Smooth muscle cell of the brain vasculature (primary cell): ENCODE measurements at places on chromosomes 1 and 21.

DNA sequence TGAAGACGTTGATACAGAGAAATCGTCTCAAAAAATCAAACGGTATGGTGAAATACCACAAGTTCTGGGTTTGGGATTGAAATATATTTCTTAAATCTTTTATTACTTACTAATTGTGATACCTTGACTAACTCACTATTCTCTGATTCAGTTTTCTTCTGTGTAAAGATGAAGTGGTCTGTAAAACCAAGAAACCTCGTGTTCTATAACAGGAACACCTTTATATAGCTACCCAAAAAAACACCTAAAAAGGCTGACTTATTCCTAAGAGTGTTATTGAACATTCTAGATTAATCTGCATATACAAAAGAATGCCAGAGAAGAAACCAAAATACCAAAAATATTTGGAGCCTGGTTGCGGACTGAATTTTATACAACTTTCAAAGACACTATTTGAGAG, 721 bp downstream of the LRRIQ3 start:
- no peak for DNase-seq

GRCh38 chr1:69592341-69592740, 24.6 kb downstream of the LRRC7 start:
- DNase-seq, result no peak

- DNase-seq, result no peak
These were observed 6.8 kb upstream of the CDC42 start for GRCh38 chr1:22045604-22046228.

- no peak for DNase-seq
These were observed 28.9 kb upstream of the LAPTM5 start for GRCh38 chr1:30786264-30786991.

DNA sequence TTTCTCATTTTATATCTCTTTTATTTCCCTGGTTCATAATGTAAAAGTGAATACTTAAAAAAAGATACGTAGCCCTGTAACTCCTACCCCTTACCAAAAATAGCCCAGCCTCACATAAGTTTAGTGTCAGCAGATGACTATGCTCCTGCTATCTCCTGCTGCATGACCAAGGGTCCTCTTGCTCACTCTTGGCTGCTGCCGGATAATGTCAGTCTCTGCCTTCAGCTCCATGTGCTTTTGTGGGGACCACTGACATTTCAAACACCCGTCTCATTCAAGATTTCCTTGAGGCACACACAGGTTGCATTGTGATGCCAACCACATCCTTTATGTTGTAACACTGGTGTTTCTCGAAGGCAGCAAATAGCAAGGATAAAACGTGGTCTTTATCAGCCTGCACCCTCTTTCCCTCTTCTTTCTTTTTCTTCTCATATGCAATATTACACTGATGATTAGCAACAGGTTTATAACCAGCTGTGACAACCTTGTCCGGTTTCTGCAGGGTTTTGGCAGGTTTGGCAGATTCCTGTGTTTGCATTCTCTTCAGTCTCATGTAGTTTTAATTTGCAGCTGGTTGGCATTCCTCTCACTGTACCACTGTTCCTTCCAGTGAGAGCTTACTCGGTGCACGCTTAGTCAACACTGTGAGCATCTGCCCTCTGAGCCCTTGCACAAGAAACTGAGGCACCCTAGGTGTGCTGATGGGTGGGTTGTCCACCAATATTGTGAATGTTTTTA, 62.2 kb downstream of the ZNF684 start:
- DNase-seq, result no peak

DNA sequence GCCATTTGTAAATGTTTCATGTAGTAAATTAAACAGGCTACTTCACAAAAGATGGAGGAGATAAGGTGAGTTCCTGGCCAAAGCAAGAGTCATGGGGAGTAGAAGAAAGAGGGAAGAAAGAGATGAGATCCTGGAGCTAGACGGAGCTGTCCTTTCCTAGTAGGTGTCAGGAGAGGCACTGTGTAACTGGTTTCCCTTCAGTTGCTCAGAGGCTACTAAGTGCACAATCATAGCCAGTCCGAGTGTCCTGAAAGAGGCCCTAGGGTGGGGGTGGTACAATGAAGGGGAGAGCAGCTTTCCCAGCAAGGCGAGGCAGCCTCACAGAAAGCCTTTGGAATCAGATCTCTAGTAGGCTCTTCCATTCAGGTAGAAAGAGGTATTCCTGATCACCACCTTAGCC, 390.9 kb downstream of the KCNH1 start:
- no peak for DNase-seq

DNA sequence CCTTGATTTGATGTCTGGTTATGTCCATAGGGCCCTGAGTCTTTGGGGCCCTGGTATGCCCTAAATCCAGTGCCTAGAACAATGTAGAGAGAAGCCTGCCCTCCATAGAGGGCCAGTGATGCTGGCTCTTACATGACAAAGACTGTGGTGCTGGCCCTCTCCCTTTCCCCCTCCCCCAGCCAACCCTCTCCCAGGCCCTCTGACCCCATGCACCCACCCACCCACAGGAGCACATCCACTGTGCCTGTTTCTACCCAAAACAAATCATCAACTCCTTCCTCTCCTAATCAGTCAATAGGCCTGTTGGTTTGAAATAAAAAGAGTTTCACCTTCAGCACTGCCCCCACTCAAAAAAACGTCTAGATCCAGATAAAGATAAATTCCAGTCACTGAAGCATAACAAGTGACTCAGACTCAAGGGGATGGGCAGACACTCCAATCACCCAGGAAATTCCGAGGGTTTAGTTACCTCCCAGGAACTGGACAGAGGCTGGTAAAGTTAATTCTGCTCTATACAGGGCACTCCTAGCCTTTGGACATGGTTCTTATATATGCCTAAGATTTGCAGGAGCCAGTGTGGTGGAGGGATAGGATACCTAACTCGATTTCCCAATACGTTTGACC, 144.8 kb upstream of the VANGL1 start:
- no peak for DNase-seq

DNA sequence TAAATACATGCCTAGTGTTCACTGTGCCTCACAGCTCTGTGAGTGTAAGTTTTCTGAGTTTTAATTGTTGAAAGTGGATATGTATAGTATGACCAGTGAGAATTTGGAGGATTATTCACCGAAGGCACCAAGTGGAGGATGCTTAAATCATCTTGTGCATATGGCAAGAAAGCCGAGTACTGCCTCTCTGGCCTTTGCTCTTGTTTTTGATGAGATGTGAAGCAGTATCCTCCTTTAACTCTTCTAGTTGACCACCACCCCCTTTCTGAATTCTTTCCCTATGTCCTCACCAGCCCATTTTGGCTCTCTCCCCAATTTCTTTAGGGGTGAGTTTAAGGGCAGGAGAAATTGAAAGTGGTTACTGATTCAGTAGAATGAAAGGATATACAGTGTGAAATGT, 130.4 kb downstream of the SYT2 start:
- no peak for DNase-seq

- DNase-seq, result no peak
These were observed 1.1 kb downstream of the DFFB start for GRCh38 chr1:3858231-3858981.

DNA sequence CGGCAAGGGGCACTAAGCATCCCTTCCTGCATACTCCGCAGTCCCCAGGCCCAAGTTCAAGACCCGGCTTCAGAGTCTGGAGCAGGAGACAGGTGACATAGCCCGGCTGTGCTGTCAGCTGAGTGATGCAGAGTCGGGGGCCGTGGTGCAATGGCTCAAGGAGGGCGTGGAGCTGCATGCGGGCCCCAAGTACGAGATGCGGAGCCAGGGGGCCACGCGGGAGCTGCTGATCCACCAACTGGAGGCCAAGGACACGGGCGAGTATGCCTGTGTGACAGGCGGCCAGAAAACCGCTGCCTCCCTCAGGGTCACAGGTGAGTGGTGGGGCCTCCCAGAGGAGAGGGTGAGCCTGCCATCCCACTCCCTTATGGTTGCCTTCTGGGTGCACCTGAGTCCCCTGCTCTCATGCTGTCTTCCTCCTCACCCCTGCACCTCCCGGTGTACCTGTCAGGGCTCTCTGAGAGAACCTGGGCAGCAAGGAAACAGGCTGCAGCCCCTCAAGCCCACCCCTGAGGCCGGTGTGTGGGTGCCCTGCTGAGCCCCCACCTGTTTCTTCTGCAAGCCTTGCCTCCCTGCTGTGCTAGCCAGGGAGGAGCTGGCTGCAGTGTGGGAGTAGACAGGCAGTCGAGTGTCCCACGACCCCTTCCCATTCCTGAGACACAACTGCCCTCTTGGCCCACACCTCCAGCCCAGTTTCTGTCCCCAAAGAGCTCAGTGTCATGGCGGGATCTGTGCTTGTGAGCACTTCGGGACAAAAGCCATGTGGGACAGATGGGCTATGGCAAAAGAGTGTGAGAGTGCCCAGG, 99.2 kb downstream of the TRIM11 start:
- DNase-seq, result no peak

GRCh38 chr1:9062021-9062471, 7.4 kb downstream of the SLC2A5 start:
- DNase-seq, result peak; percentile 28

- no peak for DNase-seq
These were observed 21.6 kb downstream of the RAVER2 start for GRCh38 chr1:64766429-64766828.

GRCh38 chr21:17709266-17709611, 96.5 kb upstream of the BTG3 start:
- no peak for DNase-seq

DNA sequence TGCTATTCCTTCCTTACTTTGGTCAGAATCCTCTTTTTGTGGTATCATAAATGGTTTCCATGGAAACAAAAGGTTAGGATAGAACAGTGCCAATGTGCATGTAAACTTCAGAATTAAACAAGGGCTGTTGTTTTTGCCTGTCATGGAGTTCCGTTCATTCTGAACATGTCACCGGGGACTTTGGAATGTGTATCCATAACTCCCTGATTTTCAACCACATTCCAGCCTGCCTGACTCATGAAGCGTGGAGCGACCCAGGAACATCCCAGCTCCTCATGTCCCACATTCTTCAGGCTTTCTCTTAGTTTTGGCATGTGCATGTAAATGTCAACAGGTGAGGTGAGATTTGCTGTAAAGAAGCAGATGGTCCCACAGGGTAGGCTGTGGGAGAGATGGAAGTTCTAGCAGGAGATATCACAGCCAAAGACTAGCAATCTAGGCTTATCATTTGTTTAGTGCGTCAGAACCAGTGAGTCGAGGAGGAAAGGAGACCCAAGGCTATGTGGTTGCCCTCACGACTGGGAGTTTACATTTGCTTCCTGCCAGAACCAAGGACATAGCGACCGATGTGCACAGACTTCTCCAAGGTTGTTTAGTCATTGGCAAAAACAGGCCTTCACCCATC, 23.0 kb upstream of the DNAJC11 start:
- no peak for DNase-seq

GRCh38 chr1:46484783-46485490, 4.7 kb upstream of the DMBX1 start:
- DNase-seq, result no peak
